ENCODE measurements at places on chromosomes 7 and 10.

- DNase-seq: no peak
Observed at GRCh38 chr7:140707132-140707531, 10.6 kb downstream of the NDUFB2 start.

GRCh38 chr10:60024506-60024905 is 118.2 kb upstream of the CCDC6 start:
- DNase-seq: no peak

DNA sequence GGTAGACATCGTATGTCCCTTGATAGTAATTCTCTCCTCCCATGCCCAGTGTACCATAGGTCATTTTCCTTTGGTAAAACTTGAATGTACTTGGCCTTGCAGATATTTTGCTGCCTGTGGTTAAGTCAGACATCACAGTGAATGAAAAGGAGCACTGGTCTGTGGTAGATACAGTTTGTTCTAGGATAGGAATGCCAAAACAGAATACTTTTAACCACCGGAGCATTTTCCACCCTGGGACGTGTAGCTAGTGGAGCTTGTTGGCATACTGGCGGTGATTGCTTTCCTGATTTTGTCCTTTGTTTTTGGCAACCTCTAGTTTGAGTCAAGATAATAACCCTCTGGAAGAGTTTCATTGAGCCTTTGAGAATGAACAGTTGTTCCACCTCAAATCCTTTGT is 92.0 kb upstream of the BMPER start:
- no peak for DNase-seq

DNA sequence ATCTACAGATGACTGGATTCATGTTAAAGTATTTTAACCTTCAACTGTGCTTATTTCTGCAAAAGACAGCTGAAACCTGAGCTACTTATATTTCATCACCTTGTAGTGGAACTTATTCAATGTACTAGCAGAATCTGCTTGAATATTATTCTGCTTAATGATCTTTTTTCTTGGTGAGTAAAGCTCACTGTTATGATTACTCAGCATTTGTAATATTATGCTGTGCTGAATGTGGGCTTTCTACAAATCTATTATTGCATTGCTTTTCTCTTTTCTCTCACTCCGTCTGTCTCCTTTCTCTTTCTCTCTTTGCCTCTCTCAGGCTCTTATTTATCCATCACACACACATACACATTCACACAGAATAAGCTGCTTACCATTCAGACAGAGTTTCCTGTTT is 98.7 kb upstream of the TMEM196 start:
- DNase-seq: no peak

- no peak for DNase-seq
Observed at GRCh38 chr7:17487343-17487742, 188.9 kb downstream of the AHR start.

GRCh38 chr10:115974816-115975430 is 298.1 kb downstream of the GFRA1 start:
- DNase-seq: no peak

DNA sequence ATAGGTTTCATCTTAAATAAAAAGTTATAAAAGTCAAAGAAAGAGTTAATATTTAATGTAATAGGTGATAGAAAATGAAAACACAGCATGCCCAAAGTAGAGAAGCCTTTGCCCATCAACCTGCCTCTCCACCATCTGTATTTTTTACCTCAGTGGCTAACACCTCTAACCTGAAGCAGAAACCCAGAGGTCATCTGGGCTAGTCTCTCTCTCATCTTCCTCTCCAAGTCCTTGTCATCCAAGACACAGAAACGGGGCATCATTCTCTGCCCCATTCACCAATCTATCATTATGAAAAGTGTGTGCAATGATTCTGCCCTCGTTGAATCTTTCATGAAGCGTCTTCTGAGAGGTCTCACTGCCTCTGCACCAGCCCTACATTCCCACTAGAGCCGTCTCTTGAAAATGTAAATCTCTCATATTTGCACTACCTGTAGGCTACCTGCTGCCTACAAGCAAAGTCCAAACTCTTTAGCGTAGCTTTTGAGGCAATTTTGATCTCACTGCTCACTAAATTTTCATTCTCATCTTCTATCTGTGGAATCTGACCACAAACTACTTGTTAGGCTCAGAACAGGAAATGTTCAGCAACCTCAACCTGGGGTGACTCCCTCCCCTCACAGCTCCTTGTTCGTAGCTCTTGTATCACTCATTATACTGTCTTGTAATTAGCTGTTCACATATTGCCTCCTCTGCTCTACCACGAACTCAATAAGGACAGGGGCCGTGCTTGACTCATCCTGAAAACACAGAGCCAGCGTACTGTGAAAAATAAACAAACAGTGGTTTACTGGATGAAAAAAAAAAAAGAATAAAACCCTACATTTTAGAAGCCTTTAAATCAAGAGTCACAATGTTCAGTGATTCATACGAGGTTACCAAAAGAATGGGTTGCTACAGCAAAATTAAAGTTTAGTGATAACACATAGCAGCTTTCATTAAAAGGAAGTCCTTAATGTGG is 83.1 kb downstream of the CTNNA3 start:
- peak; percentile 73 for DNase-seq

GRCh38 chr7:141563956-141564623 is 12.9 kb downstream of the AGK start:
- DNase-seq: peak; percentile 6

DNA sequence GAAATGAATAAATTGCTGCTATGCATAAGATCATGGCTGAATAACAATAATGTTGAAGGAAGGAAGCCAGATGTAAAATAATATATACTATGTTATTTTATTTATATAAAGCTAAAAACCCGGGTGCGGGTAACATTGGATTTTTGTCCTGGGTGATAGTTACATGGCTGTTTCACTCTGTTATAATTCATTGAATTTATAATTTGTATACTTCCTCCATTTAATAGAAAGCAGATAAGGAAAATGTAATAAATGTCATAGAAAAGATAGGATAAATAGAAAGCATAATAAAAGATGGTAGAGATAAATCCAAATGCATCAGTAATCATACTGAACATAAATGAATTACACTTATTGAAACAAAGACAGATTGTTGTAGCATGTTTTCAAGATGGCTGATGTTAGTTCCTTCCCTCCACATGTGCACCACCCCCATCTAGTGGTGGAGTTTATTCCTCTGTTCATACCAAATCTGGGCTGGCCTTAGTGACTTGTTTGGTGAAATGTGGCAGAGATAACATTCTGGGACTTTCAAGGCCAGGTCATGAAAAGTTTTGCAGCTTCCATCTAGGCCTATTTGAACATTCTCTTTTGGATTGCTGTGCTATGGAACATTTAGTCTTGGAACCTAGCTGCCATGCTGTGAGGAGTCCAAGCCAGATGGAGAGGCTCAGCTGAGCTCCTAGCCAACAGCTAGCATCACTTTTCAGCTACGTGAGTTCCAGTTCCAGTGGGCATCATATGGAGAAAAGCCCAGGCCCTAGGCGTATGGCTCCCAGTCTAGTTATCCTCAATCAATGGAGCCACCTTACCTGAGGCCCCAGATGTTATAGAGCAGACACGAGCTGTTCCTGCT is 46.9 kb downstream of the AHCYL2 start:
- peak; percentile 81 for DNase-seq

GRCh38 chr7:154473360-154473759 is 421.2 kb downstream of the DPP6 start:
- no peak for DNase-seq

GRCh38 chr10:116251602-116252395 is 21.2 kb downstream of the GFRA1 start:
- DNase-seq: no peak

- no peak for DNase-seq
Observed at GRCh38 chr7:1675673-1676549, 5.8 kb downstream of the ELFN1 start.

- DNase-seq: no peak
Observed at GRCh38 chr10:84423719-84424118, 95.3 kb downstream of the CCSER2 start.

- DNase-seq: no peak
Observed at GRCh38 chr7:112905950-112906349, 115.8 kb upstream of the TMEM168 start.

DNA sequence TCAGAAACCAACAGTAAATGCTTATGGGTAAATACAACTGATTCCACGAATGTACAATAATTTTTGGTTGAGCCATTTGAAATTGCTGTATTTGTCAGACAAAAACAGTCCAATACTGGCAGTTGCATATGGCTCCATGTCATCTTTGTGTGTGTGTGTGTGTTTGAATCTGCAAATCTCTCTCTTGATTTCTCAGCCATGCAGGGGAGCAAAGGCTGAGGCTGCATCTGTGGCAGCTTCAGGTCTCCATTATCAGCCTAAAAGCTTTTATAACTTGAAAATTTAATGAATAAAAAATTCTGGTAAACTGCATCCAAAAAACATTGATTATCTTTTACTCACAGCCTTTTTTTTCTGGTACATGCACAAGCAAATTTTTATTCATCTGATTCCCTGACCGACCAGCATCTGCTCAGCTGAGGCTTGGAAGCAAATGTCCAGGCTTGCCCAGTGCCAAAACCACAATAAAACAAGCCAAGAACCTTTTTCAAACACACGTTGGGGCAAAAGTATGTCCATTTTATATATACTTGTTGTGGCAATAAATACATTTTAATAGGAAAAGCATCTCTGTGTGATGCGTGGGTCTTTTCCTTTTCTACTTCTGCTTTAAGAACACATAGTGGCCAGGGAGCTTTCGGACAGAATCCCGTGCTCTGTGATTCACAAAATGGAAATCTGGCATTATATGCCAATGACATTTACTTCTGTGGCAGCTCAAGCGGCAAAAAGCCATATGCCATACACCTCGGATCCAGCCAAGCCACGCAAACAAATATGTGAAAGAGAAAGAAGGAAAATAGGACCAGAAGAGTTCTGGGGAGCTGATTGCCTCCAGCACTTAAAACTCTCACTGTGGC is 275.6 kb upstream of the AOAH start:
- DNase-seq: no peak

GRCh38 chr10:62373995-62374861 is at the start of gene ZNF365:
ZNF365 (plus strand) TSS chr10:62374369; CDS start chr10:62376194, 1,825 bp downstream.
- DNase-seq: peak; percentile 58

DNA sequence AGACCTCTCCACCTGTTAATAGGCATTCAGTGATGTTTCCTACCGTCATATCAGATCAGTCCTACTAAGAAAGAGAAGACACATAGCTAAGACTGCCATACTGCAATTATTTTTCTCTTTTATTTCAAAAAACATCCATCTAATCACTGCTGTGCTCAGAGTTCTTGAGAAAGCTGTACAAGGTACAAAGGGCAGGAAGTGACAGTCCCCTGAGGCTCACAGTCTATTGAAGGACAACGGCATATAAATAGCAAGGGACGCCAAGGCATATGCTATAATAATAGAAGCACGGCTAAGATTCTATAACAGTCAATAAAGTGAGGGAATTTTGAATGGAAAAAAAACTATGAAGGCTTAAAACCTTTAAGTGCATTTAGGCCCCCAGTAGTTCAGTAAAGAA is 415.3 kb upstream of the NRP1 start:
- DNase-seq: no peak

DNA sequence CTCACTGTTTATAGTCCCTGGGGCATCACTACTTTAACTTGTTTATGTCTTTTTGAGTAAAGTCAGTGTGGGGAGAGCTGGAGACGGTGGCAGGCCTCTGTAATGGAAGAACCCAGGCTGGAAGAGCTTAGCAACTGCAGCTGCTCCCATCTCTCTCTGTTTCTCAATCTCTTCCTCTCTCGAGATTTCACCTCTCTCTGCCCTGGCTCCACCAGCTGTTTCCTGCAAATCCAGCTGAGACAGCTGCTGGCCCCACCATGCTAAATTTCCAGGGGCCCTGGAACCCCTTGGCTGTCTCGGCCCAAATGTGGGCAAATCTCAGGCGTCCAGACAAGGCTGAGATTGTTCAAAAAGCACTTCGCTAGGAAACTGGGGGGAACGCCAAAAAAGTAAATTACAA is 25.8 kb upstream of the SLF2 start:
- DNase-seq: no peak

GRCh38 chr10:35413985-35414861 is 77.9 kb downstream of the CCNY start:
- no peak for DNase-seq

DNA sequence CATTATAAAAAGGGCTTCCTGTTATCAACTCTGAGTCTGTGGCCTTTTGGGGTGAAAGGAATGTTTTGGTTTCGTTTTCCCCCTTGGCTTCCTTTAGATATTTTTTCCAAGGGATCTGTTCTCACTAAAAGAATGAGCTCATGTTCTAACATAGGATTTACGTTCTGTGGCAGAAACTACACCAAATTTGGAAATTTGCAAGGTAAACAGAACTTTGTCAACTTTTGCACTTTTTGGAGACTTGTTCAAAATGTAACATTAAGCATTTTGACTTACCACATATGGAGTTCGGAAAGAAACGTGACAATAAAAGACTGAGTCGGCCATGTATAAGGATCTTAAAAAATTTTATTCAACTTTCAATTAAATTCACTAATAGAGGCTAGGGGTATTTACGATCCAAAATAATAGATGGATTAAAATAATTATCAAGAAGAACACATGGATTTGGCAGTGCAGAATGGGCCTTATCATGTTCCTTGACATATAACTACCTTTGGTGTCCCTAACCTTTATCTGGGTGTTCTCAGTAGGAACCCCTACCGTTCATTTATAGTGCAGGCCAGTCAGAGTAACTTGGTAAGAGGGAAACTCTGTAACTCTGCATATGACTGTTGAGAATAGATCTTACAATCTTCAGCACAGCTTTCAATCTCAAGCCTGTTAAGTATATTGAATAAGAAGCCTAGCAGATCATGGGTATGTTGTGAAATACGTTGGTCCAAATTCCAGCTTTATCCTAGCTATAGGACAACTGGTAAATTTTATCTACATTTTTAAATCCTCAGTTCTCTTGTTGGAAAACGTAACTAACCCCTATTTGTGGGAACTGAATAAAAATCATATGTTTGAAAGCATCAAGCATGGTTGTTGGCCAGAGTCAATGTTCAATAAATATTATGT is 11.8 kb downstream of the CPED1 start:
- no peak for DNase-seq

GRCh38 chr10:74282848-74283210 is 131.8 kb downstream of the ADK start:
- no peak for DNase-seq

DNA sequence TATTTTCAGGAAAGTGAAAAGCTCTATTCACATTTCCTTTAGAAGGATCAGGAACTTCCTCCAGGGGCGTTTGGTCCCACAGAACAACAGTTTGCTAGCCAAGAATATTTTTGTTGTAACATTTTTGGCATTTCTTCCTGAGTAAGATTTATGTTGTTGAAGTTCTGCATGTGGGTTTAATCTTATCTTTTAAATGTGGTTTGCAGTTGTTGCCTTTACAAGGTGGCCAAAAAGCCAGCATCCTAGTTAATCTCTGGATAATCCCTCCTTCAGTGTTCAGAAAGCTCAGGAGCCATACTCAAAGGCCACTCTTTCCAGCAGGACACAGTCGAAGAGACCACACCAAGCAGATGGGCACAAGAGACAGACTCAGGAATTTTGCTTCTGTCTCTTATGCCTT is 30.0 kb downstream of the SLC26A4 start:
- DNase-seq: no peak

GRCh38 chr7:79820387-79820786 is 314.2 kb upstream of the GNAI1 start:
- DNase-seq: no peak

GRCh38 chr7:128172963-128173362 is 68.1 kb upstream of the LEP start:
- DNase-seq: no peak

All from CD4-positive, alpha-beta T cell treated with Interleukin-21 for 1 hour (primary cell).